ENCODE measurements at places on chromosomes 4 and X.

DNA sequence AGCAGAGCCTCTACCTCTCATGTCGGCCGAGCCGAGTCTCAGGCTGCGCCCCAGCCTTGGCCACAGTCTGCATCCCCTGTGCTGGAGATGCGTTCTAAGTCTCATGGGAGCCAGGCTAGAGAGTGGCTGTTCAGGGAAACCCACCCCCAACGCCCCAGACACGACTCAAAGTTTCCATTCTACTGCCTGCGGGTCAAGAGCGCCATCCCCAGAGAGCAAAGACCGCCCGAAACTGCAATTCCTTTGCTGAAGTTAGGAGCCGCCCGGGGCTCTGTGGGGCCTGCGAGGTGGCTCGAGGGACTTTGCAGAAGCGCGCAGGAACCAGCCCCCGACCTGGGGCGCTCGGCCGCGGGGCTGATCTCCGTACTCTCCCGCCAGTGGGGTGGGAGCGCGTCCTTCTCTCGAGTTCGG, 10.0 kb upstream of the ELF4 start:
- no peak for DNase-seq

DNA sequence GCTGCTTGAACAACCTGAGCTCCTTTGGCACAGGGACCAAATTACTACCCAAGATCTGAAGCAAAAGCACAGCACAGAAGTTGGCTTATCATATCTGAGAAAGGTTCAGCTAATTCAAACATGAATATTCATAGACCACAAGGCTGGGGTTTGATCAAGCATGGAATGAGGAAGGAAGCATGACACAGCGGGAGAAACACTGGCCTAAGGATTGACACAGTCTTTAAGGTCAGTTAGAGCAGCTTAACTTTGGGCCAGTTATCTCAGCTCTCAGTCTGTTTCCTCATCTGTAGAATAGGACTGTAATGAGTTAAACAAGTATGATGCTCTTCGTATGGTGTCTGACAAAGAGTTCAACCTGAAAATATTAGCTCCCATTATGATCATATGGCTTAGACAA, 88.5 kb upstream of the CBR4 start:
- no peak for DNase-seq

DNA sequence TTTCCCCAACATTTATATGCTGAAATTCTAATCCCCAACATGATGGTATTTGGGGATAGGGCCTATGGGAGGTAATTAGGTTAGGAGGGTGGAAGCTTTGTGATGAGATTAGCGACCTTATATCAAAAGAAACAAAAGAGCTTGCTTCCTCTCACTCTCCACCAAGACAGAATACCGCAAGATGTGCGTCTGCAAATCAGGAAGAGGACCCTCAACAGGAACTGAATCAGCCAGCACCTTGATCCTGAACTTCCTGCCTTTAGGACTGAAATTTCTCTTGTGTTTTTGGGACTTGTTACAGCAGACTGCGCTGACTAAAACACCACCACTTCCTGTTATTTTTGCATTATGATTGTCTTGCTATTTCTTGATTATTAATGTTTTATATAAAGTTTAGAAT, 1889.4 kb downstream of the C4orf33 start:
- DNase-seq: no peak

GRCh38 chr4:951594-952468, 19.6 kb downstream of the TMEM175 start:
- DNase-seq: no peak

- no peak for DNase-seq
Measured at GRCh38 chr4:183532821-183533220, 28.0 kb downstream of the ING2 start.

- DNase-seq: no peak
Measured at GRCh38 chr4:158856852-158857251, 88.0 kb downstream of the FNIP2 start.

DNA sequence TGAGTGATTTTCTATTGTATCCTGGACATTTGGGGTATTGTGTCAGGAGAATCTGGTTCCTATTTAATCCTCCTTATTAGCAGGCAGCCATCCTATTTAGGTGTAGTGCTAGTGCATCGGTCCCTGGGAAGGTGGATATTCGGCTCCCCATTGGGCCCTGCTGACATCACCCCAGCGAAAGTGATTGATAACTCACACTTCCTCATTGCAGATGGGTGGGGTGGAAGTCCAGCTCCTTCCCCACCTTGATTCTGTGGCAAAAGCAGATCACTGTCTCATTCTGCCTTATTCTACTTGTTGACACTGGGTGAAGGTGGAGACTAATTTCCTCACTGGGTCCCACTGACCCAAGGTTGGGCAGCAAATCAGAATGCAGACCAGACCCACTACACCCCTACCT, 23.2 kb upstream of the BRS3 start:
- no peak for DNase-seq

DNA sequence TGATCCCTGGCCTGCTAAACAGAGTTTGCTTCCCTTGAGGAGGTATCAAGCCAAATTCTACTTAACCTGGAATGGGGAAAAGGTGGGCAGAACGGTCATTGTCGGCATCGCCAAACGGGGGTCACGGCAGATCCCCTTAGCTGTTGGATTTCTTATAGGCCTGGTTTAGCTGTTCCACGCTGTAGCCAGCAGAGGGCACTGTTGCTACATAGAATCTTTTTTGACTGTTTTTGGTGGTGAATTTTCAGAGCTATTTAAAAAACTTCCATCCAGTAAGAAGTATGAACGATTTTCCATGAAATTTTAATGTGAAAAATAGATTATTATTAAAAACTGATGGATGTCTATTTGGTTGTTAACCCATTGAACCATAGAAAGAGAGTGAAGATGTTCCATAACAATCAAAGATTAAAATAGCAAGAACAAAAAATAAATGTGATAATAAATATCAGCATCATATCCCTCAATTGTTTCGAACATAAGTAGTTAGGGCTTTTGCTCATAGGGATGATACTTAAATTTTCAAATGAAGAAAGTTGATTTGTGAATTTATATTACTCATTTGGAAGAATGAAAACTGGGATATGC, 56.6 kb downstream of the LINC00632 start:
- no peak for DNase-seq

GRCh38 chr4:176789955-176790354, 2.8 kb downstream of the VEGFC start:
- no peak for DNase-seq

- DNase-seq: no peak
Measured at GRCh38 chr4:162707962-162708361, 458.7 kb downstream of the NAF1 start.

- no peak for DNase-seq
Measured at GRCh38 chr4:5137927-5138326, 86.6 kb downstream of the STK32B start.

- DNase-seq: no peak
Measured at GRCh38 chr4:6241062-6241845, 28.4 kb upstream of the WFS1 start.

DNA sequence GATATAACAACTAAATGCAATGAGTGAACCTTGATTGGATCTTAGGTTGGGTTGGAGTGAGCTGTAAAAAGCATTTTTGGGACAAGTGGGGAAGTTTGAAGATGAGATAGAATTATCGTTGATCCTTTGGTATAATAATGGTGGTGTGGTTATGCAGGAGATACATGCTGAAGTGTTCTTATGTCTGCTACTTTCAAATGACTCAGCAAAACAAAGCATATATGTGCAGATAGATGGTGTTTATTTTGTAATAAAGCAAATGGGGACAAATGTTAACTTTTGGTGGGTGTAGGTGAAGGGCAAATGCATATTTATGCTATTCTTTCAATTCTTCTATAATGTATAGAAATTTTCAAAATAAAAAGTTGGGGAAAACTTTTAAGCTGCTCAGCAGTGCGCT, 26.2 kb downstream of the RP2 start:
- no peak for DNase-seq

DNA sequence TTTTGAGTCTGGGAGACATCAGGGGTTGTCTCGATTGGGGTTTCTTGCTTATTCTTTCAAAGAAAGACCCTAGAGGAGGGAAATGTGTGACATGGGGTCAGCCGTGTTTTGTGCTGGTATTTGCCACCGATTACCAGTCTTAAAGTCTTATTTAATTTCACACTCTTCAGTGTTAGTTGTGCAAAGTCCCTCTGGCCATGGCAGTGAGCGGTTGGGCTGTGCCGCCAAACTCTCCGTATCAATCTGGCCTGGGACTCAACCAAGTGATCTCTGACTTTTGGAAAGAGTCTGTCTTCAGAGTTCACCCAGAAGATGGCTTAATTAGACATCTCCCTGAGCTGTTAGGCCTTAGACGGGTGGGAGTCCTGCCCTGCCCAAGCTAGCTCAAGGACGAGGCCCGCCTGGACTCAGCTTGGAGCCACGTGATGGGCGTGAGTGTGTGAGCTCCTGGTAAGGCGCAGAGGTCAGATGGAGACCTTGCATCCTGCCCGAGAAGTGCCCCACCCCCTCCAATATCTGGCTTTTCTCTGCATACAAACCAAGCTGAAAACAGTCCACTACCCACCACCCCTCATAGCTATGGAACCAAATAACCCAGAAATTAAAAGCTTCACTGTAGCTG, 3.8 kb upstream of the PITX2 start:
- DNase-seq: no peak

- no peak for DNase-seq
Measured at GRCh38 chr4:180426938-180427337, 1816.3 kb upstream of the TENM3 start.

GRCh38 chr4:143352720-143353119, 16.0 kb downstream of the GAB1 start:
- DNase-seq: no peak

GRCh38 chr4:185278716-185279115, 69.3 kb downstream of the SNX25 start:
- no peak for DNase-seq

DNA sequence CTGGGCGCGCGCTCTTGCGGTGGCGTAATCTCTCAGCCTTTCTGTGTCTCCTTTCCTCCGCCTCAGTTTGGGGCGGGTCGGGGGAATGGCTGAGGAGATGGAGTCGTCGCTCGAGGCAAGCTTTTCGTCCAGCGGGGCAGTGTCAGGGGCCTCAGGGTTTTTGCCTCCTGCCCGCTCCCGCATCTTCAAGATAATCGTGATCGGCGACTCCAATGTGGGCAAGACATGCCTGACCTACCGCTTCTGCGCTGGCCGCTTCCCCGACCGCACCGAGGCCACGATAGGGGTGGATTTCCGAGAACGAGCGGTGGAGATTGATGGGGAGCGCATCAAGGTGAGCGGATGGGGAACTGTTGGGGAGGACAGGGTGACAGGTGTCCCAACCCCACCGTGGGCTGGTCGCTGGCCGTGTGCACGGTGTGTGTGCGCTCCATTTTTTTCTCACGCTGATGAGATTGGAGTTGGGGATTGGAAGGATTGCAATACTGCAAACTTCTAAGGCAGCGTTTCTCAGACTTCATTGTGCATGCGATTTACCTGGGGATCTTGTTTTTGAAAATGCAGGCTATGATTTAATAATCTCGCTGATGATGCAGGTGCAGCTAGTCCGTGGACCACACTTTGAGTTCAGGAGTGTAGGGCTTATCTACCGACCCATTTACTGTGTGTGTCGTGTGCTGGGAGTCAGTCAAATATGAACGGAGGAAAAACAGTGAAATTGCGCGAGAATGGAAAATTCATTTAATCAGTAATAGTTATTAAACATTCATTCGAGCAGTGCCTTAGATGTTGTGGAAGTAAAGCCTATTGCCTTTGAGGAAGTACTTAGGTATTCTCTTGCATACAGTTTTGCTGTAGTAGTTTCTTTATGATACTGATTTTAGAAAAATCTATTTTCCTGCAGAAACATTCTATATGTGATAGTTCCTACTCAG, at the start of gene RAB33B:
Gene RAB33B, plus strand, starts transcription at position 11 of the 935 bp plus-strand sequence. Its CDS starts 75 bp downstream, at position 86.
- DNase-seq: no peak

DNA sequence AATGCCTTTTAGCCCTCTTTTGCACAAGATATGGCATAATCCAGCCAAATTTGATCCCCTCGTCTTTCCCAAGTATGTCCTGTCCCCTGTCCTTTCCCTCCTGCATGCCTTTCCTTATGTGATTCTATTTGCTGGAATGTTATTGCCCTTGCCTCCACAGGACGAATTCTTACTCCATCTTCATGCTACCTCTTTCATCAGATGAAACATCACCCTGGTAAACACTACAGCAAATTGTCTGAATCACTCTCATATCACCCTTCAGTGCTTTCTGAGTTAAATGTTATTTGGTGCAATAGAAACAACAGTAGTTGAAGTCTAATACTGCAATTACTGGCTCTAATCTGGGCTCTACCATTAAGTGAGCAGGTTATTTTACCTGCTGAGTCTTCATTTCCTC, 52.2 kb upstream of the FAT1 start:
- DNase-seq: no peak

DNA sequence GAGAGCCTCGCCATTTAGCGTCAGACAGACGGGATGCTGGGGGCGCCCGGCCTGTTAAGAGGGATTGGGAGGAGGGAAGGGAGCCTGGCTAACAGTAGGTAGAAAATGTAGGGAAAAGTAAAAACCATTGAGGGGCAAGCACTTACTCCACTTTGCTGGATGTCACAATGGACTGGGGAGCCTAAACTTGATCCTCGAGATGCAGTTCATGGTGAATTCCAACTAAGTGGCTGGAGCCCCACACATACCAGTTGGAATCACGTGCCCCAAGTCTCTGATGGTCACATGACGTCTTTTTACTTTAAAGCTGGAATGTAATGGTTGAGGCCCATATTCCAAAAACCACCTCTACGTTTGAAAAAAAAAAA, 1.5 kb downstream of the PLS3 start:
- no peak for DNase-seq

GRCh38 chr4:100391863-100392262, 126.0 kb downstream of the EMCN start:
- DNase-seq: no peak

DNA sequence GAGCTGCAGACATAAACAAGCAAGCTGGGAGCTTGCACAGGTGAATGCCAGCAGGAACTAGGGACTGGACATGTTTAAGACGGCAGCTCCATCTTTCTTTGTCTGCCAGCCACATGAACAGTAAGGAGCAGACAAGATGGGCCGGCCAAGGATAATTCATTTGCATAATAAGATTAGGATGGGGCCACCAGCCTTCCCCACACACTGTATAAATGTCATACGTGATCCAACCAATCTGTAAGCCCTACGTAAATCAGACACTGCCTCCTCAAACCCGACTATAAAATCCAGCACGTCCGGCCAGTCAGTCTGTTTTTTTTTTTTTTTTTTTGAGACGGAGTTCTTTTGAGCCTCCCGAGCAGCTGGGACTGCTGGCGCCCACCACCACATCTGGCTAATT, 75.6 kb upstream of the BOD1L1 start:
- DNase-seq: no peak
